ENCODE measurements at places on chromosomes 4 and X. TPM values are rescaled to one million over a fixed set of nuclear protein-coding genes. Genes with fewer than 3 reads are reported as not detected.

- no peaks in the 10 kb centered on the region for H3K27me3 ChIP-seq
- no peak for DNase-seq
- H3K36me3 ChIP-seq = no peaks in the 10 kb centered on the region
- no peak overlapping the region for H3K27ac ChIP-seq
These were observed 1040.9 kb downstream of the DMD start for GRCh38 chrX:32170481-32170880.

- H3K4me3 ChIP-seq = no peak overlapping the region
- H3K4me1 ChIP-seq = no peaks in the 10 kb centered on the region
- H3K27ac ChIP-seq = no peak overlapping the region
These were observed 121.8 kb upstream of the NDP start for GRCh38 chrX:44094821-44095530.

GRCh38 chr4:41257257-41257901, 651 bp downstream of the UCHL1 start:
- DNase-seq = no peak
- no peaks in the 10 kb centered on the region for H3K36me3 ChIP-seq
- H3K27ac ChIP-seq = no peak overlapping the region

DNA sequence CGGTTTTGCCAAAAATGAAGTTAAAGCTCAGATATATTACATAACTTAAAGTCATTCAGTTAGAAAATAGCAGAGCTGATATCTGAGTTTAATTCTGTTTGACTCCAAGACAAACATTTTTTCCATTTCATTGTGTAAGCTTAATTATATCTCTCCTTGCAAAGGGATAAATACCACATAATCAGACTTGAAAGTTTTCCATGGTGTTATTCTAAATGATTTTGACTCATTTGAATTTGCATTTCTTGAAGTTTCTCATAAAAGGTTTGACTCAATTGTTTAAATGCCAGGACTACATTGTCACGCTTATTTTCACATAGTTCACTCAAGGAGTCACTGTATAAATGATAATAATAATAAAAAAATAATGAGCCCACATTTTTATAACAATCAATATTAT, 39.4 kb upstream of the DDX60 start:
- H3K27me3 ChIP-seq = no peaks in the 10 kb centered on the region
- no peaks in the 10 kb centered on the region for H3K36me3 ChIP-seq
- no peak overlapping the region for H3K4me3 ChIP-seq

DNA sequence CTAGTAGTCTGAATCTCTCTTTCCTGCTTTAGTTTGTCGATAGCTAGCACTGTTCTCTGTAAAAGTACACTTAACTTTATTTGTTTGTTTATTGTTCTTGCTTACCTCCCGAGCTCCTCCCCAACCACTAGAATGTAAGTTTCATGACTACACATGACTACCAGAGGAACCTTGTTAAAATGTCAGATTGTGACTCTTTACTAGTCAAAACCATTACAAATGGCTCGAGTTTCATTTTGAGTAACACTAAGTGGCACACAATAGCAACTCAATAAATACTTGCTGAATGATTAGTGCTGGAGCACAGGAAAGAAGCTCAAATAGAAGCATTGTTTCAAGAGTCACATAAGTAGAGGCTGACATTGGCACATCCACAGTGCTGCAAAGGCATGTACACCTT, 116.1 kb downstream of the MAPK10 start:
- no peaks in the 10 kb centered on the region for H3K36me3 ChIP-seq
- H3K4me3 ChIP-seq = no peak overlapping the region
- no peak overlapping the region for H3K27ac ChIP-seq
- H3K4me1 ChIP-seq = no peaks in the 10 kb centered on the region
- no peaks in the 10 kb centered on the region for H3K27me3 ChIP-seq

DNA sequence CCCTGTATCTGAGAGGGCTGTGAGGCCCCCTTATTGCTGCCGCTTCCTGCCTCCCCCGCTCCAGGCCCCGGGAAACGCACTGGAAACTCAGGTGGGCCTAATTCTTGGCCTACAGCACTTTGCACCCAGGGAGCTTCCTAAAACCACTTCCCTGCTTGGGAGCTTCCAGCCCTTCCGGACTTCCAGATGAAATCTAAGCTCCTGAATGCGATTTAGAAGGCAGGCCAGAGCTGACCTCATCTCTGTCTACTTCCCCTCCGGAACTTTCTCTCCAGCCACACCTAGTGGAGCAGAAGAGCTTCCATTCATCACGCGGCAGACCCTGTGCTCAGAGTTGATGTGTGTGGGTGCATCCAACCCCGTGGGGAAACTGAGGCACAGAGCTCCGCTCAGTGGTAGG, 84.2 kb downstream of the SORCS2 start:
- no peaks in the 10 kb centered on the region for H3K27me3 ChIP-seq
- peaks cover 15% of the 10 kb centered on the region for H3K4me1 ChIP-seq
- DNase-seq = no peak
- no peak overlapping the region for H3K4me3 ChIP-seq
- H3K27ac ChIP-seq = no peak overlapping the region

DNA sequence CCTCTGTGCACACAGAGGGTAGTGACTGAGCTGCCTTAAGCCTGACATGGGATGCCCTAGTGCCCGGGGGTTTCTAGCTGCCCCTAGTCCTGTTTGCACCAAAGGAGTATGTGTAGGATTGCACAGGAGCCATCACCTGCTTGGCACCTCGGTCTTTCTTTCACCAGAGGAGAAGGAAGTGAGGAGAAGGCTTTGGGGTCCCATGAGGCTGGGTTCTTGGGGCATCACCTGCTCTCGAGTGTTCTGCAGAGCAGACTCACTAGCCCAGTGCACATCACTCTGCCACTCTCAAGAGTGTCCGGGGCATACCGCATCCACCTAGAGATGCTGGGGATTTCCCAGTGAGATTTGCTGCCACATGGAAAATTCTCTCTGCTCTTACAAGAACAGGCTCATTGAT, 40.5 kb upstream of the GPR78 start:
- H3K4me1 ChIP-seq = peaks cover 28% of the 10 kb centered on the region
- no peak overlapping the region for H3K27ac ChIP-seq
- H3K27me3 ChIP-seq = no peaks in the 10 kb centered on the region
- no peak for DNase-seq
- H3K4me3 ChIP-seq = no peak overlapping the region

PAGE2 gene
- not detected for total RNA-seq
